Suppressor macrophage (primary cell): ENCODE measurements at places on chromosomes 11 and 22.

GRCh38 chr11:27451244-27451965 lies 21.2 kb downstream of the LGR4 start:
- DNase-seq, result no peak

DNA sequence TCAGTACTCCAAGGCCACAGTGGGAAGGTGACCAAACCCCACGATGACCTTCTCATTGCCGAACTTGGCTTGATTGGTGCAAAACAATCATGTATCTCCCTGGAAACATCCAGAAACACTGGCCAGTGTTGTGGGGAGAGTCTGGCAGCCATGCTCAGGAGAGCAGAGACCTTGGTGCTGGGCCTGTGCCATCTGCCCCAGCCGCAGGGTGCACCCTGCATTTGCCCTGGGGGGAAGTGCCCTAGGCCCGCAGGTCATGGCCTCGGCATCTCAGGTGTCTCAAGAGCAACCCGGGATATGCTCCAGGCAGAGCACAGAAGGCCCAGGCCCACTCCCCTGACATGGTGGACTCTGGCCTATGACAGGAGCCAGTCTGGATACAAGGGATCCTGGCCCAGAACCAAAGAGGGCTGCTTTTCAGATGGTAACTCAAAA lies 23.7 kb downstream of the ARVCF start:
- DNase-seq, result no peak

GRCh38 chr11:119530509-119530908 lies 107.5 kb upstream of the THY1 start:
- DNase-seq, result no peak

GRCh38 chr22:35638410-35638809 lies 9.8 kb upstream of the APOL6 start:
- no peak for DNase-seq
